Activated naive CD4-positive, alpha-beta T cell treated with anti-CD3 and anti-CD28 coated beads for 36 hours (primary cell): ENCODE measurements at places on chromosomes 7 and 10. TPM values are rescaled to one million over a fixed set of nuclear protein-coding genes. Genes with fewer than 3 reads are reported as not detected.

GRCh38 chr7:157479326-157479725 lies 142.5 kb downstream of the DNAJB6 start:
- no peak for DNase-seq

- DNase-seq, result no peak
These were observed 217.5 kb downstream of the SDK1 start for GRCh38 chr7:3518546-3518945.

DNA sequence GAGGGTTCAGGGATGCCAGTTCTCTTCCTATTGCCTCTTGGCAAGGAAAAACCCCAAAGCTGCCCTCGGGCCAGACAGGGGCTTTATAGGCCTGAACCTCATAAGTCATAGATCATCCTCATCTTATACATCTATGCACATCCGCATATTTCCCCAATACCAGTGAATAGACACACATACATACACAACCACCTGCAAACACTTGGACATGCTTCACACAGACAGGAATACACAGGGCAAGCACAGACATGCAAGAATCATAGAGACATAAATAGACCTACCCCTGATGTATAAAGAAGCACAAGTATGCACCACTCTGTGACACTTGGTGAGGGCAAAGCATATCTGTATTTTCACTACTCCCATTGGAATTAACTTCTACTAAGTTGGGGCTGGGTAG lies 30.7 kb downstream of the MBL2 start:
- DNase-seq, result no peak

DNA sequence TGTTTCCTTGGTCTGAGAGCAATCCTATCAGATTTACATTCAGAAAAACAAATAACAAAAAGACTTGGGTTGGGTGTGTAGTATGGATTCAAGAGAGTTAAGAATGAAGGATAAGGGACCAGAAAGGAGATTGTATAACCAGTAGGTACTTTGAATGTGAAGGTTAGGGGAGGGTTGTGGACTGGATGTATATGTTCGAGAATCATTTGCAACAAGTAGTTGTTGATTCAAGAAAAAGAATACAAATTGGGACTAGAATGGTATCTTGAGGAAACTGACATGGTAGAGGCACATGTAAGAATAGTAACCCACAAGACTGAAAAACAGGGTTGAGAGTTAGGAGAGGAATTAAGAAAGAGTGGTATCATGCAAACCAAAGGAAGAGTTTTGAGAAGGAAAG lies 240.0 kb upstream of the PPP1R3A start:
- no peak for DNase-seq

DNA sequence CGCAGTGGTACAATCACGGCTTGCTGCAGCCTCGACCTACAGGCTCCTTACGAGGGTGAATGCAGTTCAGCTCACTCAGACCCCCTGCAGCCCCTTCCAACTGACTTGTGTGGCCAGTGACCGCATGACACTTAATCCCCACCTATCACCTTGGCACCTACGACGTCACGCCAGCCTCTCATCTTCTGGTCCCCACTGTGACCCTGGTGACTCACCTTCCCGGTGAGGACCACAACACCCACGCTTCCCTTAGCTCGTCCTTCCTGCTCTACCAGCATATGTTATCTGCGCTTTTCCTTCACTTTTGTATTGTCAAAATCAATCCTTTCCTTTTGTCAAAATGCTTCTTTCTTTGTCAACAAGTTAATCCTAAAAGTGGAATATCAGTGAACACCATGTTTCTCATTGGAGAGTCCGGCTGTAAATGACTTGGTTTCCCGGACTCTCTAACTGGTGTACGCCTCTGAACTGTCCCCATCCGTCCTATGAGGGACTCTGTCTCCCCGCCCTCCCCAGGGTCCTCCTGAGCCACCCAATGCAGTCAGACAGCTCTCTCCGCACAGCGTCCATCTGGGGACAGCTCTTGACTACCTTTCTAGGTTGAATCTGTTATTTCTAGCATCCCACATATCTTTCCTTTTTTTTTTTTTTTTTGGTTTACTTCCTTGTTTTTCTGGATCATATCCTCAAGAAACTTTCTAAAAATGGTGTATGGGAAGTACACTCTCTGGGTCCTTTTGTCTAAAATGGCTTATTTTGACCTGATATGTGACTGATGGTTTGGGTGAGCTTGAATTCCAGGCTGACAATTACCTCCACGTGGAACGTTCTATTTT lies 37.3 kb downstream of the CFAP46 start:
- DNase-seq, result peak; percentile 30

GRCh38 chr10:61389887-61390286 lies 63.3 kb downstream of the TMEM26 start:
- DNase-seq, result no peak

DNA sequence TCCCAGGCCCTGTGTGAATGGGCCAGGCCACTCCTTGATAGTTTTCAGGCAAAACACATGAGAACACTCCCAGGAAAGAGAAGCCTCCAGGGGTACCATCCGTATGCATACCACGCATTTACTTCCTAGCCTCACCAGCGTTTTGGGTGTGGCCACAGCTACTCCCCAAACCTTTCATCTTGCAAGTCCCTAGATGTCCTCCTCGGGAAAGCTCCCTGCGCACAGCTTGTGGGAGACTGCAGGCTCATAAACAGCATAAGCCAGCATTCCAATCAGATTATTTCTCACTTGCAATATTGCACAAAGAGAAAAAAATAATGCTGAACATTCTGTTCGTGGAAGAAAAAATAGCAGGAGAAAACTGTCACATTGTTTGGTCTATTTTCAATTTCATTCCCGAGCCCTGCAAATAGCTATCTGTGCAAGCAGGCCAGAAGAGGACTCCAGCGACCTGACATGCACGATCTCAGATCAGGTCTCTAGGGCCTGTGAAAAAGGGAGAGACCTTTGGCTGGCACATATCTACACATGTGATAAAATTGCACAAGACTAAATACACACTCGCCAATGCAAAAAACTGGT lies 175.6 kb downstream of the PLXNA4 start:
- no peak for DNase-seq

DNA sequence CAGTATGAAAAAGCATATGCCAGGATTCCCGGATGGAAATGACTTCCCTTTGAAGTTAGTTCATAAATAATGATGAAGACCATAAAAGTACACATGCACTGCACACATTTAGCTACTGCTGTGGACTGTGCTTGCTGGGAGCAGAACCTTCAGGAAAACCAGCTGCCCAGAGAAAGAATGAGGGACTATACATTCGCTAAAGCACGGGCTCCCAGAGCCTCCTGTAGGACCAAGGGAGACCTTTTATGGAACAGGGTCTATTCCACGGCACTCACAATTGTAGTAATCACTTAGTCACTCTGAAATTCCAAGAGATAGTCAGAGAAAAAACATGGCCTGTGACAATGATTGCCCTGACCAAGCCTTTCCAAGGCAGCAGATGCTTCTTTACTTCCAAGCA lies 24.1 kb downstream of the SORCS3 start:
- no peak for DNase-seq

GRCh38 chr10:92574548-92575261 lies 812 bp upstream of the IDE start:
- DNase-seq, result no peak

GRCh38 chr7:158655931-158656441 lies 48.6 kb downstream of the NCAPG2 start:
- peak; percentile 90 for DNase-seq

MBL2 gene
- not detected for total RNA-seq

PRTFDC1 gene
- 0.99 TPM for total RNA-seq

SPDYE5 gene
- not detected for total RNA-seq

HILPDA gene
- total RNA-seq, result 12.4 TPM

MRPS17 gene
- 18.7 TPM for total RNA-seq
